ENCODE measurements at places on chromosomes 16 and 17.

- peak; percentile 63 for DNase-seq
Observed at GRCh38 chr17:61157246-61157886, 242.3 kb upstream of the TBX2 start.

DNA sequence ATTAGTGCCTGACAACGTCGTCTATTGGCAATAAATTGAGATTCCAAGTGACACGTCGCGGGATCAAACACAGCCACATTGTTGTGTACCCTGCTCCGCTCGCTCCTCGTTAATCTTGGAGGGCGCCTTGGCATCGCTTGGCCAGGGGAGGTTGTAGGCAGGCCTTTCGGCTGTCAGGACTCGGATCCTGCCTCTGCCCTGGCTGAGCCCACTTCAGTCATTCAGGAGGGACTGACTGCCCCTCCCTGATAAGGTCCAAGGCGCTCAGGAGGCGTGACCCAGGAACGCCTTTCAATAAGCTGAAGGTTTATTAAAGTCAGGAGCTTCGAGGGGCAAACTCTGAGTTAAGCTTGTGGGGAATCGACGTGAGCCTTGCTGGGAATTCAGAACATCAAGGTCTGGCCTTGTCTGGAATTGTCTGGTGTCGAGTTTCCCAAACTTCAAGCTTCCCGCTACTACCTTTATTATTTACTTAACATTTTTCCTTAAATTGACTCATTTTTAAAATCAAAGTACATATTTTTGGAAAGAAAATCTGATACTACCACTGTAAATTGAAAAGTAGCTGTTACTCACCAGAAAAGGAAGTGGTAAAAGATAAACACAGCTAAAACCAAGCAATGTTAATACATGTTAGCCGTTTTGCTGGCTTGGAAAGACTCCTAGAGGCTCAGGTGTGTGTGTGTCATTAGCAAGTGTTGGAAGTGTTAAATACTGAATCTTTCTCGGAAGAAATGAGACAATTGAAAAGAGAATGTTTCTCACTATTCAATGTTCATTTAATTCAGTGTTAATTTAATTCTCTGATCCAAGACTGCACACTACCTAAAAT, 5.3 kb upstream of the IRX3 start:
- DNase-seq, result no peak

DNA sequence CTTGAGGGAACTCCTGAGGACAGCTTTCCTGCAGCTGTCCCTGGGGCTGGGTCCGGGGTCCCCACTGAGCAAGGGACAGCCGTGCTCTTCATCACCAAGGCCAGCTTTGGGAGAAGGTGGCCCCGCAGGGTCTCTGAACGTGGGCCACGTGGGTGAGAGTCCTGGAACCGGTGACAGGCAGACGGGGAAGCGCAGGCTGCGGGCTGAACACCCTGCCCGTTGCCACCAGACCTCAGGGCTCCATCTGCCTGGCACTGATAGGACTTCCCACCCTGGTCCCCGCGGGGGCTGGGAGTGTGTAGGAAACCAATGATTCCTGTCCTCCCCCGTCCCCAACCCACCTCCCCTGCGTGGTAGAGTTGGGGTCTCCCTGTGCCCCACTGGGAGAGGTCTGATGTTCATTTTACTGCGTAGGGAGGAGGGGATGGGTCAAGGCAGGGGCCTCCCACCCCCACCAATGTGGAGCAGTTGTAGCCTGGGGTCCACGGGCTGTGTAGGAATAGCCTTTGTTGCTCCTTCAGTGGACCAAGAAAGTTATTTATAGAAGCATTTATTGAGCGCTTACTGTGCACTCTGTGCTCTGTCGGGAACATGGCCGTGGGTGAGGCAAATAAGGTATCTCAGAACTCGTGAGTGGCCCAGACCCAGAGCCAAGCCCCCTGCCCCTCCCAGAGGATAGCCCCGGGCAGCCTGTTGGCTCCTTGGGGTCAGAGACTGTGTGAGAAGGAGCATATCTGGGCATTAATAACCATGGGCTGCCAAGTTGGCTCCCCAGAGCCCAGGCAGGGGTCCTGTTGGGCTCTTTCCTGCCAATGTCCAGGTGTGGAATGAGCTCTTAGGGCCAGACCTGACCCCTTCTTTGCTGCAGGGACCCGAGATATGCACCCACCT, 1.3 kb downstream of the ADGRG1 start:
- no peak for DNase-seq

DNA sequence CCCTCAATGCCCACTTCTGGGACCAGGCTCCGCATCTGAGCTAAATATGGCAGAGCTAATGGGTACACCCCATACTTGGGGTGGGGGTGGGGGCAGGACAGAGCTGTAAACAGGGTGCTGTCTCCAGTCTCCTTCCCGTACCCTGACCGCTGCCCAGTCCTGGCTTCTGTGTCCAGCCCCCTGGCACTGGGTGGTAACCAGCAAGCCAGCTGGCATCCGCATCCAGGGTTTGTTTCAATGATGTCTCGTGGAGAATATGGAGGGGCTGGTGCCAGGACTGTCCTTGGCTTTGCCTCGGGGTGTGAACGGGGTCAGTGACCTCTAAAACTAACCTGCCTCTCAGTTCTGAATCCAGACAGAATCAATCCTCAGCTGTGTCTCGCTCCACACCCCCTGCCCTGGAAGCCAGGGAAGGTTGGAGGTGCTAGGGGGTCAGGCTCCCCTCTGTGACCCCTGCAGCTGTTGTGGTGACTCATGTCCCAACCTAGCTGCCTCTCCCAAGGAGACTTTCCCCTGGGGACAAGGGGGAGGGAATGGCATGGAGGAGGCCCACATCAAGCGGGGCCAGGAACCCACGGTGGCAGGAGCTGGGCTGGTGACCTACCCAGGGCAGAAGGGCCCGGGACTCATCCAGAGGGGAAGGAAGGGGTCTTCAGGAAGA, 1.5 kb upstream of the PNMT start:
- DNase-seq, result no peak

GRCh38 chr17:66573078-66573477, 261.8 kb upstream of the CACNG5 start:
- DNase-seq, result no peak

All from ACHN (cell line).